ENCODE measurements at places on chromosomes 12 and 14.

DNA sequence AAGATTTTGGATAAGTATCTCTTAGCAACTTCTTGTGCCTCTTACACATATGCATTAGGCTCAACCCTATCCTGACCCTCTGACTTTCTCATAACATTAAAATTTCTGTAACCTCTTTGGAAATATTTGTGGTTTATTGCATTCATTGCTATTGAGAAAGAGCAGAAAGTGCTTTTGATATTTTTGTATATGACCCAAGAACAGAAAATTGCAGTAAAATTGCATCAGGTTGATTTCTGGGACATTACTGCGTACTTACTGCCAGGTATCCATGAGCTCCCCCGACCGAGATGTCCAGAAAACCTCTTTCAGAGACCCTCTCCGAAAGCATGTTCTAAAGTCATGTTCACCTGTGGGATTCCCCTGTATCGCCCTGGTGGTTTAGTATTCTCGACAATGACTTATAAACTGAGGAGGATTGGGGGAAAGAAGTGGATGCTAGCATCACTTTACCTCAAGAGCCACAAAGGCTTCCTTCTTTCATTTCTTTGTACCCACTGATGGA, 14.5 kb upstream of the IL22 start:
- no peak for DNase-seq

DNA sequence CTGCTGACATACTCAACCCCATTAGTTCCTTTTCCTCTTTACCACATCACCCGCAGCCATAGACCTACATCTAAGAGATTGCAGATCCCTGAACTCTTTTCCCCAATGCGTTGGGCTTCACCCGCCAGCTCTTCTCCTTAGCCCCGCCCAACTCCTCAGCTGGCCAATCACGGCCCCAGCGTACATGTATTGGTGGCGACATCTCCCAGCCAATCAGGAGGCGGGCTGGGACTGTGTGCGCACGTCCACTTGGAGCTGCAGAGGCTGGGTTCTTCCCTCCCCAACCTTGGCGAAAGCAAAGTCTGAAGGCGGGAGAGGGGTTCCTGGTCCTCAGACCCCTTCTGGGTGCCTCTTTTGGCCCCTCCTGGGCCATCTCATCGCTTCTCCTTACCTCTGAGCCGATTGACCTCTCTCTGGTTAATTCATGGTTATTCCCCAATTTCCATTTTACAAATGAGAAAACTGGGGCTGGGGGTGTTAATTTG, 11.0 kb downstream of the PDE1B start:
- DNase-seq = peak; percentile 79

DNA sequence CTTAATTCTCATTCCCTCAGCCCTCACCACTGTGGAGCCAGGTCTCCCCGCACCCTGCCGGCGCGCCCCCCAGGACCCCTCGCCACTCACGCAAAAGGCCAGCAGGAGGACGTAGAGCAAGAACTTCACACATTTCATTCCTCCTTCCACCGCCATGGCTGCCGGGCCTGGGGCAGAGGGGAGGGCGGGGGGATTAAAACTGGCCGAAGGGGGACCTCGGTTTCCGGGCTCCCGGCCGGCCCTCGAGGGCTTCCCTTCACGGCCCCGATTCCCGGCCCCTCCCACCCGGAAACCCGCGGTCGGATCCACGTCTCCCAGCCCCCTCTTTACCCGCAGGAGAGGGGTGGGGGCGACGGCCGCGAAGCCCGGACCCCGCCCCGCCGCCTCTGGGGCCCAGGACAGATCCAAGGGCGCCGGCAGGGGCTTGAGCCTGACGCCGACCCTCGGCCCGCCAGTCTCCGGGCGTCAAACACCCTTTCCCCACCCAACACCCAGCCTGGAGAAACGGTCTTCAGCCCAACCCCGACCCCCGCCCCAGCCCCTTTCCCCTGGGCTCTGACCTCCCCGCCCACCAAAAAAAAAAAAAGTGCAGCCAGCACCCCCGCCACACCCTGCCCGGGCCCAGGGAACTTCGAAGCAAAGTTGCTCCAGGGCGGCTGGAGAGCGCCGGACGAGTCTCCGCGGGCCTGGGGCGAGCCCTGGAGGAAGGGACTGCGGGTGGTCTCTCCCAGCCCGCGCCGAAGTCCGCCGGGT, 447 bp downstream of the CD63 start:
- DNase-seq = no peak

DNA sequence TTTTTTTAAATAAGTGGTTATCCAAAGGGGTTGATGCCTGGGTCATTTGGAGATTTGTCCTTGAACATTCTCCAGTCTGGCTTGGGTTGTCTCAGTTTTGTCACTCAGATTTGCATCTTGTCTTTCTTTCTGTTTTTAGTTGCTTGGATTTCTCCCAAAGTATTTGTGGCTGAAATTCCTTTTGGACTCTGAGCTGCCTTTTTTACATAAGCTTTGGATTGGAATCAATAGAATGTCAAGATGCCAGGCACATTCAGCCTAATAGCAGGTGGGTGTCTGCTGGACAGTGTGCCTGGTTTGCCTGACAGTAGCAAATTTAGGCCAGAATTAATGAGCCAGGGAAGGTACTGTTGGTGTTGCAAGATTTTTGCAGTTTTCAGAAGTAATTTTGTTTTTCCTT, 50.0 kb downstream of the FLRT2 start:
- no peak for DNase-seq

- no peak for DNase-seq
Measured at GRCh38 chr12:115203701-115204100, 519.7 kb upstream of the TBX3 start.

DNA sequence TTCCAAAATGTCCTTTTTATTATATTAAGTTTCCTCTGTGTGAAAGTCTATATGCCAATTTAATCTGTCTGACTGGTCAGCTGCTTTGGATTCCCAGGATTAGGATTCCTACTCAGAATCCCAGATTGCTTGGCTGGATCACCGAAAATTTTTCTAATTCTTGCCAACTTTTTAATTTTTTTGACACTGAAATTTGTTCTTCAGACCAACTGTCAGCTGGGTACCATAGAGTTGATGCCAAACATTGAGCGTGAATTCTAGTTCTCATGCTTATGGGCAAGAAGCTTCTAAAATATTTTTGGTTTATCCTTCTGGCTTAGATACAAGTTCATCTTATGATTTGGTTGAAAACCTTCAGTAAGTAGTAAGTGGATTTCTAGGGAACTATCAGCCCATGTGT, 1611.4 kb upstream of the FLRT2 start:
- DNase-seq = no peak

DNA sequence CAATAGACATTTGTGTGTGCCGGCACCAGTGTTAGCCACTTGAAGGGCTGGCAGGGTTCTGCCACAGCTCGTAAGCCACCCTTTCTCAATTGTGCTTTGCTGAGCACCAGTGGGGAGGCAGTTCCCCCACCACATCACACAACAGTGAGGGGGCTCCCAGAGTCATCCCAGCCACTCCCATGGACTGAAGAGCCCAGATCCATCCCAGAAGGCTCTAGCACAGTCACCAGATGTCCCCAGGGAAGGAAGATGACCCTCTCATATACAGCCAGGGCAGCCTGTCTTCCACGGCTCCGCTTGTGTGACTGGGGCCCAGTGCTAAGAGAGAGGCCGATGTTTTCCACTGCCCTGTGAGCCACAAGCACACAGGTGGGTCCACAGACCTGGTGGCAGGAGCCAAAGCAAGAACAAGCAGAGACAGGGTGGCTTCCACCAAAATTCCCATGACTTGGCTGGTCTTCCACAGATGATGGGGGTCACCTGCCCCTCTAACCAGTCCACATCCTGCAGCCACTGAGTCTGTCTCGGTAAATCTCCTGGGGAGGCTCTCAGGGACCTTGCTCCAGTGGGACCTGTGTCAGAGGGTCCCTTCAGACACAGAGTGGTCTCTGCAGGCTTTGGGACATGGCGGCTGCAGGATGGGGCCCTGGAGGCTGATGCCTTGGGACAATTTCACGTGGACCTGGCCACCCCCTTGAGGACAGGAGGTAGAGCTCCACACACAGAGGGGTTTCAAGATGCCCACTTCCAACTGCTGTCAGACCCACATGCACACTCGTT, 71.9 kb upstream of the DDX11 start:
- no peak for DNase-seq

DNA sequence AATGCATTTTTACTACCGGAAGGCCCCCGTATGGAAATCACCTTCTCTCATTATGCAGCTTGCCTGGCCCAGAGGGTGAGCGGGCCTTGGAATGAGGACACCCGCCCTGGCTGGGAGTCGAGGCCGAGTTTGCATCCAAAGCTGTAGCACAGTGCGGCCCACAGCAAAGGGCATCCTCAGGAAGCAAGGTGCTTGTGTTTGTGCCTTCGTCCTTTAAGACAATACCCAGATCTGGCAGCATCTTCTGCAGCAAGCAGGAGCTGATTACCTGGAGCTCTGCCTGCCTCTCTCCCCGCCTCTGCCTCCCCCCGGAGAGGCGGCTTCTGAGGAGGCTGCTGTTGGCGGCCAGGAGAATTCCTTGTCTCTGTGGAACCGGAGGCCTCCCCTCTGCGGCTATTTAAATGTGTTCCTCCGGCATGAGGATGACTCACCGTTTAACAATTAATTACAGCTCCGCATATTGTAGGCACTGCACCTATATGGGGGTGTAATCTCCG, 145.3 kb downstream of the CACNA1C start:
- no peak for DNase-seq

- DNase-seq = no peak
Measured at GRCh38 chr12:26092346-26093105, 32.3 kb downstream of the BHLHE41 start.

GRCh38 chr14:40058901-40059897, 627.0 kb upstream of the FBXO33 start:
- no peak for DNase-seq

- no peak for DNase-seq
Measured at GRCh38 chr12:124539084-124540041, 28.0 kb downstream of the NCOR2 start.

- no peak for DNase-seq
Measured at GRCh38 chr12:108312073-108312659, 26.9 kb downstream of the CMKLR1 start.

GRCh38 chr14:30402846-30403245, 156.1 kb upstream of the G2E3 start:
- no peak for DNase-seq

DNA sequence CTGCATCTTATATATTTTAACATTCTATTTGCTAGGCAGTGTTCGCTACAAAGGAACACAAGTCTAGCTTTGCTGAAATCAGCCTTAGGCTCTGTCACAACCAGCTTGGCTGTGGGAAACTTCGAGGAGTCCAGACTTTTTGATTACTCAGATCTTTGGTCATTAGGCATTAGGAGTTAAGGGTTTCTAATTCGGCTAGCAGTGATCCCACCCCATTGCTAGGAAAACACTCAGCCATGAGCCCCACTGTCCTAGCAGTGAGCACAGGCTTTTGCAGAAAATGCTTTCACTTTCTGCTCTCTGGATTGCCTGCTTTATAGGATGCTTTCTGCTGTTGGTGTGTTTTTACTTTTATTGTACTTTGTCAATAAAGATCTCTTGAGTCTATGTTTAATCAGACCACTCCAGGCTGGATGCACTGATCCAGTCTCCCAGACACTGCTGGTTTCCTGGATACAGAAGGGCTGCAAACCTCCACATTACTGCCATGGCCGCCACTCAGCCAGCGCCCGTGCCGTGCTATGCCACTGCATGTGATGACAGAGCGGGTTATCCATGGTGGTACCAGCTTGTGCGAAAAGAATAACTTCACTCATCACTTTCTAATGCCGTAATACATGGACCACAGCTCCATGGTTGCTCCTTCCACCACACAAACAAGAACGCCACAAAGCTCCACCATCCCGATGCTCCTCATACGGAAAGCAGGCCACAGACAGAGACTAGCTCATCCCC, 41.0 kb upstream of the PYGL start:
- no peak for DNase-seq

DNA sequence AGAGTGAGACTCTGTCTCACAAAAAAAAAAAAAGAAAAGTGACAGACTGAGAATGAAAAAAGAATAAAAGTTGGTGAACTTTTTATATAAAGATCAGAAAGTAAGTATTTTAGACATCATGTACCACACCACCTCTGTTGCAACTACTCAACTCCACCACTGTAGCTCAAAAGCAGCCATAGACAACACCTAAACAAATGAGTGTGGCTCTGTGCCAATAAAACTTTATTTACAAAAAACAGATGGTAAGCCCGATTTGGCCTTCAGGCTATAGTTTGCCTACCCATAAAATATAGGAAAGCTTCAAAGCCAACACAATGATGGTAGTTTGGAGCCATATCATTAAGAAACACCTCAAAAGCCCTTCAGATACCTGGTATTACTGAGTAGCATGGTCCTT, 154.5 kb upstream of the FOXN3 start:
- no peak for DNase-seq

GRCh38 chr14:106235356-106236159, 709.2 kb downstream of the TMEM121 start:
- DNase-seq = no peak

- peak; percentile 76 for DNase-seq
Measured at GRCh38 chr14:33945210-33946088, 5.4 kb downstream of the EGLN3 start.

- no peak for DNase-seq
Measured at GRCh38 chr12:32159925-32160324, 53.3 kb downstream of the BICD1 start.

GRCh38 chr14:83913476-83913875, 1616.5 kb upstream of the FLRT2 start:
- no peak for DNase-seq

GRCh38 chr12:17976202-17976601, 113.8 kb downstream of the RERGL start:
- no peak for DNase-seq

DNA sequence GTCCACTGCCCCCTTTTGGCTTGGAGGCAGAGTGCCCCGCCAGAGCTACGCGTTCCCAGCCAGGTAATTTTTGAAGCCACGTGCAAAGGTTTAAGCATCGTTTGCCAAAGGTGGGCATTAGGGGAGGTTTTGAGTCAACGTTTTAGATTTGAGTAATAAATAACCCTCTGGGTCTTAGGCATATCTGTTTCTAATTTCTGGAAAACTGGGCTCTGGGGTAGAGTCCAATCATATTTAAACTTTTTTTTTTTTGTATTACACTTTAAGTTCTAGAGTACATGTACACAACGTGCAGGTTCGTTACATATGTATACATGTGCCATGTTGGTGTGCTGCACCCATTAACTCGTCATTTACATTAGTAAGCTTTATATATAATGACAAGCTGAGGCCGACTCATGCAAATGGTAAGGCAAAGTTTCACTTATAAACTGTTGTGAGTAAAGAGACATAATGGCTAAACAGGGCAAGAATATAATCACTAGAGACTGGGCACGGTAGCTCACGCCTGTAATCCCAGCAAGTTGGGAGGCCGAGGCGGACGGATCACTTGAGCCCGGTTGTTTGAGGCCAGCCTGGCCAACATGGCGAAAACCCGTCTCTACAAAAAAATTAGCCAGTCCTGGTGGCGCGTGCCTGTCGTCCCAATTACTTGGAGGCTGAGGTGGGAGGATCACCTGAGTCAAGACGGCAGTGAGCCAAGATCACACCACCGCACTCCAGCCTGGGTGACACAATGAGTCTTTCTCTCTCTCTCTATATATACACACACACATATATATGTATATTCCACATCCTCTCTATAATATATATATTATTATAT, 491 bp upstream of the NR2C1 start:
- DNase-seq = no peak

Measured in NCI-H2029 treated with DMSO at 0.1 percent for 48 hours (cell line).